ENCODE measurements at places on chromosomes 6 and 20.
A peak's percentile ranks its signal among the peaks of the same experiment; 100 is the strongest.

DNA sequence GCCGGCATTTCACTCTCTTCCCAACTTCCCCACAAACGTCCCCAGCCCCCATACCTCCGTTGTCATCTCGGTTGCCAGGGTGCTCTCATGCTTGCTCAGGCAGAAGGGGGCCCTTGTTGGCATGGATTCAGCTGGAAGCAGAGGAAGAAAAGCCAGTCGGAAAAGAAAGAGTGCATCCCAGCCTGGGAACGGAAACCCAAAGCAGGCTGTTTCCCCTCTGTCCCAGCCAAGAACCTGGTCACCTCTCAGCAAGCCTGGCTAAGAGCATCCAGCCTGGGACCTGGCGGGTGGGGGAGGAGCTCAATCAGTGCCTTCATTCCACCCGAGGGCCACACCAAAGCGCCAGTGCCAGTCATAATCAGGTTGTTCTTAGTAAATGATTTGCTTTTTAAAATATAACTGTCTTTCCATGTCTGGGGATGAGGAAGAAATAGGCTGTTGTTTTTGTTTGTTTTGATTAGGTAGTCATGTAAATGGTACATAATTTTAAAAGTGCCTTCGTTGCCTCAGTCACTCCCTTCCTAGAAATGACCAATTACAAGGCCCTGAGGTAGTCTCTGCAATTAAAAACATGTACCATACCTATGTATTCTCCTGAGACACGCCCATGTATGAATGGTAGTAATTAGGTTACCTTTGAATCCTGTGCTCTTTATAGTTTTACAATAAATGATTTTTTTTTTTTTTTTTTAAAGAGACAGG lies 21.1 kb downstream of the CHMP4B start:
- no peak for DNase-seq

- no peak for DNase-seq
Measured at GRCh38 chr20:19348582-19348981, 136.1 kb downstream of the SLC24A3 start.

DNA sequence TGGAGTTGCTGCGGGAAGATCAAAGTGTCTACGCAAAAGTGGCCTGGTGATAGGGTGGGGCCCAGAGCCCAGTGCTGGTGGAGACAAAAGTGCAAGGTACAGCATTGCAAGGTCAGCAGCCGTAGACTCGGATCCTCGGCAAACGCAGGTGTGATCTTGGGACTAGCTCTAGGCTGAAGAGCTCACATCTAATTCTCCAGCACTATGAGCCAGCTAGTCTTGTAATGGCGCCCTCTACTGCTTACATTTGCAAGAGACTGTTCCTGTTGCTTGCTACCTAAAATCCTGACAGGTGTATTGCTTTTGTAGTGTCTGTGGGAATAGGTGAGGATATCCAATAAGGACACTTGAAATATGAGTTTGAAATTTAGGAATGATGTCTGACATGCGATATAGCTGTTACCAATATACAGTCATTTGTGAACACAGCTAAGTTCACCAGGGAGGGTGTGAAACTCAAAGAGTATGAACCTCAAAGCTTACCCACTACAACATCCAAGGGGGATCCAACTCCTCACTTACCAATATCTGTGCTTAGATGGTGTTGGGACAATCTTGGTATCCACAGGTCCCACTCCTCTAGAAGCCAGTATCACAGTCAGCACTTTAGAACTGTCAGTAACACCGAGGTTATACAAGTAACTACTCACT lies 58.4 kb downstream of the PDE7B start:
- peak; percentile 64 for DNase-seq

DNA sequence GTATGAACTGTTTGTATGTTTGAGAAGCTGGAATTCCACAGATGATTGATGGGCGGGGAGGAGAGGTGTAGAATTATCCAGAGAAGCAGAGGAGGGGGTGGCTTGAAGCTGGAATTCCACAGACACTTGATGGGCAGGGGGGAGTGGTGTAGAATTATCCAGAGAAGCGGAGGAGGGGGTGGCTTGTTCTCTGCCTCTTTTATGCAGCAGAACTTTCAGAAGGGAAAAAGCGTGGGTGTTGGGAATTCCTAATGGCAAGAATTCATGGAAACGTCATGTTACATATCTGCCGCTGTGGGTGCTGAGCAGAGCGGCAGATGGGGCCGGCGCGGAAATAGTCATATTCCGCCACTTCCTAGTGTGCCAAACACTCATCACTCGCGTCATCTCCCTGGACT lies 167.9 kb upstream of the KCNG1 start:
- DNase-seq: no peak

Measured in Jurkat, Clone E6-1 (cell line).